ENCODE measurements at places on chromosomes 2 and 18.

DNA sequence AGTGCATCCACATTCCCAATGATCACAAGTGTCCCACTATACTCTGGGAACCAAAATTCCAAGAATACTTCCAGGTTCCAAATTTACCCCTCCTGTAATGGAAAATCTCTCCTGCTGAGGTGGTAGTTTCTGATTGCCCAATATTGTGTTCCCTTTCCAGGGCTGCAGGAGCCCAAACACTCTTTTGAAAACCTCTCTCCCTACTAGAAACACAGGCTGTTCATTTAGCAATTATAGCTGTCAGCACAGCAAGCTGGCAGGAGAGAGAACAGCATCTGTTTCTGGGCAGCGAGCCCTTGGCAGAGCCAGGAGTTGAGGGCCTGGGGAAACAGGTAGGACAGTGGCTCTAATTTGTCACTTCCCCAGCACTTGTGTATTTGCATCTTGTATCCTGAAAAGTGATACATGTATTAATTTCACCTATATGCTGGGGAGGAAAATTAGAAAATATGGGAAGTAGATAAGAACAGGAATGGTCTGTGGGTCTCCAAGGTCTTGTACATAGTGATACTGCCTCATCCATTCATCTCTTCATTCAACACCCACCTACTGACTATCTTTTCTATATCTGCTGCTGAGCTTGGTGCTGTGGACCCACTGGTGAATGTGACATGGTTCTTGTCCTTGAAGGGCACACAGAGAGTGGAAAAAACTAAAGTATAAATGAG lies 16.9 kb upstream of the PAIP2B start:
- DNase-seq: no peak

GRCh38 chr2:218895326-218895725 lies 14.7 kb downstream of the WNT10A start:
- no peak for DNase-seq

GRCh38 chr2:177298191-177298590 lies 33.7 kb upstream of the NFE2L2 start:
- no peak for DNase-seq

DNA sequence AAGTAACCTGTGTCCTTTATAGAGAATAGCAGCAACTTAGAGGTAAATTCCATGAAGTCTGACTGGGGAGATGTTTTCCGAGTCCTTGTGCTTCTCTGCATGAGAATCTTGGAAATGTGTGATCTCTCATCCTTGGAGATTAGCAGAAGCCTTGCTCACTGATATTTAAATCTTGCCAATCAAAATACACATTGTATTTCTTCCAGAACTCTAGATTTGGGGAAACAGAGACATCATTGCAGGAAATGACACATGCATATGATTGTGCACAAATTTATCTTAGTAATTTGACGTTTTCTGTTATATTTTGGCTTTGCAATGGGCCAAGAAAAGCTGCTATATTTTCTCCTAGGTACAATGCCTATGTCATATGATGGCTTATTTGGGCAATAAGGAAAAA lies 182.6 kb downstream of the ZNF804A start:
- no peak for DNase-seq

- DNase-seq: no peak
These were observed 36.4 kb downstream of the ZC3H15 start for GRCh38 chr2:186522450-186522849.

GRCh38 chr18:14748496-14748895 lies 524 bp downstream of the ANKRD30B start:
- DNase-seq: no peak

DNA sequence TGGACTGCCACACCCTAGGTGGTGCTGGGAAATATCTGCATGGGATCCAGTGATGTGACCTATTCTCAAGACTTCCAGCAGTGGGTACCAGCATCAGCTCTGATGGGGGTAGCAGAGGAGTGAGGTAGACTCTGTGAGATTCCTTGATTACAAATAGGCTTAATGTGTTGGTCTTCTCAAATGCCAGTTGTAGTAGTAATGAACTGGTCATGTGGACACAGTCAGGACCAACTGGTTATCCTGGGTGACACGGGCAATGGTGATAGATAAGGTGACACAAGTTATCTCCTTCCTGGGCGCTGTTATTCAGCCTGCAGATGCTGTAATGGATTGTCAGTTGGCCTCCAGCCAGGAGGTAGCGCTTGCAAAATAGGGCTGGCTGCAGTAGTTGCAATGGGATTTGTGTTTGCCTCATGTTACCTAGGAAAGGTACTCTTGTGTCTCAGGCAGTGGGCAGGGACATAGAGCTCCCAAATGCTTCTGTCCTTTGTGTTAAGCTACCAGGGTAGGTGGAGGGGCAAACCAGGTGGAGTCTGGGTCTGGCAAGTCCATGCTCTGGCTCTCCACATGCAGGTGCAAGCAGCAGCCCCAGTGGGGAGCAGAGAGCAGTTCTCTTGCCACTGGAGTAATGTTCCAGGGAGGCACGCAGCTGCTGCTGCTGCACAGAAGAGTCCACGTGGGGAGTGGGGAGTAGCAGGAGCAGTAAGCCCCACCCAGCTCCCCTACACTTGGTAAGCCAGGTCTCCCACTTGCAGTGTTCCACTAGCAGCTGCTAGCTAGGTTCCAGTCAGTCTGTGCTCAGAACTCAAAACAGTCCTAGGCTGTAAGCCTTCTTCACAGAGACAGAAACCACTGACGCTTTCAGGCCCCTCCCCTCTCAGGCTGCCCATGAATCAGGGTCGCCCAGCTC lies 505.4 kb upstream of the DDX18 start:
- peak; percentile 15 for DNase-seq

Data from SHP77 treated with DMSO at 0.1 percent for 48 hours (cell line).